ENCODE measurements at places on chromosomes 16 and 17.

- DNase-seq: no peak
Measured at GRCh38 chr16:71956486-71956885, 43.7 kb downstream of the PKD1L3 start.

DNA sequence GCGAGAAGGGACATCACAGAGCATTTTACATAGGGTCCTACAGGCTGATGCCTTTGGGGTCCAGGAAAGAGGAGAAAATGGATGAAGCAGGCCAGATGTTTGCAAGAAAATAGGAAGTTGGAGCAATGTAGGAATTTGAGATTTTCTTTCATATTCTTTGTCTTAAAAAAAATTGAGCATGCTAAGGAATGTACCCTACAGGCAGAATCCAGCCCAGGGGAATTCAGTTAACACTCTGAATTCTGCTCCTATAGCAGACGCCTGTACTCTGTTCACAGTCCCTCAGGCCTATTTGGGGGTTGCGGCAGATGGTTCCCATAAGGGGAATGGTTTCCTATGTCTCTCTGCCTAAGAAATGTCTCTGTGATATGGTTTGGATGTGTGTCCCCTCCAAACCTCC, 393.7 kb upstream of the C16orf82 start:
- DNase-seq: no peak

DNA sequence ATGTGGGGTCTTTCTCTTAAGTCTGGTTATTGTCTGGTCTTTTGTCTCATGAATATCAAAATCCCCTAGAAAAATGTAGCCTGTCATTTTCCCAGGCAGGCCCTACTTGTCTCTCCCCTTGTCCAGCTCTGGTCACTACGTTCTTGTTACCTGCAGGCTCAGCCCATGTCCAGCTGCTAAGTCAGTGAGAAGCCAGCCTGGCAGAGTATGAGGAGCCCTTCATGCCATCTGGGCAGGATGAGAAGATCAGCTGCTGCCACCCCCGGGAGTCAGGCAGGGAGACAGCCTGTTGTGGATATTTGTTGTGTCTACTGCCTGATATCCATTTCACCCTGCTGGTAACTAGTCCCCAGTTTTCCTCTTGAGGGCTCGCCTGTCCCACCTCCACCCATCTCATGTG, 88.9 kb downstream of the ASIC2 start:
- no peak for DNase-seq

DNA sequence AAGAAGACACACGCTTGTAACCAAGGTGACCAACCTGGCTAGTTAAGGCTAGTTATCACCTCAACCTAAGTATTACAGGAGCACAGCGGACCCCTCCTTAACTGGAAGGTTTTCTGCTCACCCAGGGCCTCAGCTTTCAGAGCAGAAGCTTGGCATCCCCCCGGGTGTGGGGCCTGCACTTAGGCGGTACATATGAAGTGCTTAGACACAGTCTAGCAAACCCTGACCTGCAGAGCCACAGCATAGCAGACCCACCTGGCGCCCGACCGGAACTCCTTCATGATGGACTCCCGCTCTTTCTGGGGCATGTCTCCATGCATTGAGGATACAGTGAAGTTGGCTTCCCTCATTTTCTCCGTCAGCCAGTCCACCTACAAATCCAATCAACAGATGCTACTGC, 9.8 kb downstream of the EIF4A3 start:
- no peak for DNase-seq

Data from mesothelial cell of epicardium (in vitro differentiated cells).